A172 (cell line): ENCODE measurements at places on chromosomes 3 and 15. TPM values are rescaled to one million over a fixed set of nuclear protein-coding genes. Genes with fewer than 3 reads are reported as not detected.

DNA sequence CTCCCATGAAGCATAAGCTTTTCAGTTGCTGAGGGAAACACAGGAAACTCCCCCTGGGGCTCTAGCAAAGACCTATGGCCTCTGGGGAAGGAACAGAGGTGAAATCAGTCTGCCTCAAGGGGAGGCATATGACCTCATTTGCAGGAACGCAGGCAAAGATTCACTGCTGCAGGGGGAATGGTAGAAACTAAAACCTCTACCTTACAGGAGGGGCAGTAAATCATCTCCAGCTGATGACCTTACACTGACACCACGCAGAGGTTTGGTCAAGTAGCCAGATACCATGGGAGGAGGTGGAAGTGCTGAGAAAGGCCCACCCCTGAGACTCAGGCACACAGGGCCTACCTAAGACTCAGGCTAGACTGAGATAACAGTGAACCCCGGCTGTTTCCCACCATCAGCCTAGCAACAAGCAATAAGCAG, 81.1 kb downstream of the RAD18 start:
- DNase-seq, result no peak

Gene ITIH1
- not detected in 2 replicates for total RNA-seq

Gene ADAMTSL3
- not detected in 2 replicates for total RNA-seq

Gene CYP1A1
- 0.17 and 0.22 TPM in 2 replicates for total RNA-seq

GRCh38 chr3:75180945-75181298, 483.2 kb upstream of the FRG2C start:
- no peak for DNase-seq
